NCI-H2029 treated with DMSO at 0.1 percent for 48 hours (cell line): ENCODE measurements at places on chromosomes 7 and 10.

GRCh38 chr7:1087465-1087814 lies 473 bp upstream of the GPER1 start:
- DNase-seq, result no peak

DNA sequence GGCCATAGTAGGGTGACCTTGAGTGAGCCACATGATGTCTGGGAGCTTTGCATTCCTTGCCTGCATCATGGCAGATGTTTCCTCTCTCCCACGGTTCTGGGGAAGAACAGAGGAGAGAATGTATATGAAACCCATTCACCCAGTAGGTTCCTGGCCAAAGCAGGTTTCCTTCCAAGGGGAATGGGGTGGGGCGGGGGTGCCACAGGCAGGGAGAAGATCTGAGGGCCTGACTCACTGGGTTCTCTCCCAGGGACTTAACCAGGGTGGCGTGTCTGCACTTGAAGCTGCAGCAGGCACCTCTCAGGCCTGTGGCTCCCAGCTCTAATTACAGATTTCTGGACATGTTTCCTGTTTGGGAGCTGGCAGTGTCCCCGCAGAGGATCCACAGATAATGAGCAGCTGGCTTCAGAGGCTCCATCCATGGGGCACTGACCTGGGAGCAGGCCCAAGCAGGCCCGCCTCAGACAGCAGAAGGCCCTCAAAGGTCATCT lies 50.2 kb upstream of the ZMIZ1 start:
- DNase-seq, result peak; percentile 3

GRCh38 chr7:99562114-99562784 lies 3.8 kb downstream of the ZNF655 start:
- no peak for DNase-seq

DNA sequence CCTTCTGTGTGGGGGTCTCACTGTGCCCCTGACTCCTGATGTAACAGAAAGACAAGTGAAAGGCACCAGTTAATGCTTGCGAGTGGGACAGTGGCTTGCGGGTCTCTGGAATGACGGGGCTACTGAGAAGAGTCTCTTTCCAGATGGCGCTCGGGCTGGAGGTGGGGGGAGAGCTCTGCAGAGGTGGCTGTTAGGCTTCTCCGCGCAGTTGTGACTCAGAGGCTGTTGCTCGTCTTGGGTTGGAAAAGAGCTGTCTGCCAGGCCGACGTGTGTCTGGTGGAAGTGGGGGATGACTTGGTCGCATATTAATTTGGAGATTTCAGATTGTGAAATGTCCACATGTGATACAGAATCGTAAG lies 27.9 kb upstream of the SH2B2 start:
- DNase-seq, result no peak

DNA sequence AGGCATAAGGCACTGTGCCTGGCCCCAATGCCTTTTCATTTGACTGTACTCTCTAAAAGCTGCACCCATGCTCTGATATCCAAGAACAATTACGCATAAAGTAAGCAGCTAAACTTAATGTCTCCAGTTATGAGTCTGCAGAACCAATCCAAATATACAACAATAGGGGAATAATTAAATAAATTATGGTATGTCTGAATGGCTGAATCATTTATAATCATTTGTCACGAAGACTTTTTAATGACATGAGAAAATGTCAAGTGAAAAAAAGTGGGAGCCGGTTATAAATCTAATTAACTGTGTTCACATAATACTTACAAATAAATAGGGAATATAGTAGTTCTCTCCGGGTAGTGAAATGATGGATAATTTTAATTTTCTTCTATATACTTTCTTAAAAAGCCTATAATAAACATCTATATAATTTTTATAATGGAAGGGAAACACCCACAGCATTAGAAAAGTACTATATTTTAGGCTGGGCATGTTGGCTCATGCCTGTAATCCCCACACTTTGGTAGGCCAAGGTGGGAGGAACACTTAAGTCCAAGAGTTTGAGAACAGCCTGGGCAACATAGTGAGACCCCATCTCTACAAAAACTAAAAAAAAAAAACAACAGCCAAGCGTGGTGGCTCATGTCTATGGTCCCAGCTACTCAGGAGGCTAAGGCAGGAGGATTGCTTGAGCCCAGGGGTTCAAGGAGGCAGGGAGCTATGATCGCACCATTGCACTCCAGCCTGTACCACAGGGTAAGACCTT lies 14.2 kb downstream of the SLC37A3 start:
- DNase-seq, result no peak

DNA sequence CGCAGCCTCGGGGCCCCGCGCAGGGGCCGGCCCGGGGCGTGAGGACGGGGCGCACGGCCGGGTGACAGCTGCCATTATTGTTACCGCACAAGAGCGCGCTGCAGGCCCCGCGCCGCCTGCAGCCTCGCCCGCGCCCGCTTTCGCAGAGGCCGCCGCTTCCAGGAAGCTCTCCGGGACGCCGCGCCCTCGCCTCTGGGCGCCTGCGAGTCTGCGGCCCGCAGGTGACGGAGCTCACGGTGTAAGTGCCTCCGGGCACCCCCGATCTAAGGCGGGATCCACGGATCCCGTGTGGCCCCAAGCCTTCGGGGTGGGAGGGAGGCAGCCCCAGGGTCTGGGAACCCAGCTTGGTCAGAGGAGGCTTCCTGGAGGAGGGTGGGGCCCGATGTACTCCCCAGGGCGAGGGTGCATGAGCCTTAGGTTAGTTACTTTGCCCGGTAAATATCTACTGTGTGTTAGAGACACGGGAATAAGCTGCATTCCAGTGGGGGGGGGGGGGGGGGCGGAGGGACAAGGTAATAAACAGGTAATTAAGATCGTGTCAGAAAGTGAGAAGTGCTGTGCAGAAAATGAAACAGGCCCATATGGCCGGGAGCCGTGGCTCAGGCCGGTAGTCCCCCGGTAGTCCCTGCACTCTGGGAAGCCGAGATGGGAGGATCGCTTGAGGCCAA lies 638 bp downstream of the IQCE start:
- no peak for DNase-seq

DNA sequence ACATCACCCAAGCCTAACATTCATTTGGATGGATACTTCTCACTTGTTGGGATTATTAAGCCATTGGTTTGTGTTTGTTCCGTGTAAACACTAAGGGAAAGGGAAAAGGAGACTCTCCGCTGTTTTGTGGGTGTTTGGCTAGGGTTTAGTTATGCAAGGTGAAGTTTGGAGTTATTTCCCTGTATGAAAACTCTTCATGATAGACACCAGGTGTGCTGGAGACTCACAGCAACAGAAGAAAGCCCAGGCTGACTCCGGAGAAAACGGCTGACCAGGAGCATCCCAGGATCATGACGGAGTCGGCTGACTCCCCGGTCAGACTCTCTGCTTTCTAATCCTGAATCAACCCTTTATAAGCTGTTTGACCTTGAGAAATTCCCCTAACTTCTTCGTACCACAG lies 94.1 kb upstream of the KLF6 start:
- no peak for DNase-seq

DNA sequence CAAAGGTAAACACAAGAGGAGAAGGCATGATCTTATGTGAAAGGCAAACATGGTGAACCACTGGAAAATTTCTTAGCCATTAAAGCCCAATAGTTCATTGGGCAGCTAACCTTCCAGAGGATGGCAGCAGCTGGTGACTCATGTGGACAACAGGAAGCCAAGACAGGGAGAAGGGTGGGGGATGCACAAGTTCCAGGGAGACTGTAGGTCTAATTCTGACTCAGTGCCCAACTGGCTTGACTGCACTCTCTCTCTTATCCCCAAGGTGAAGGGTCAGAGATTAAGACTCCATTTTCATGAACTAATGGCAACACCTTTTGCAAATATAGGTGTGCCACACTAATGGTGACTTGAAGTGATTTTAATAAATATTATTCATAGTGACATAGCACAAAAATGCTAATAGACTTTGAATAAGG lies 47.9 kb upstream of the SLC35B4 start:
- DNase-seq, result no peak

DNA sequence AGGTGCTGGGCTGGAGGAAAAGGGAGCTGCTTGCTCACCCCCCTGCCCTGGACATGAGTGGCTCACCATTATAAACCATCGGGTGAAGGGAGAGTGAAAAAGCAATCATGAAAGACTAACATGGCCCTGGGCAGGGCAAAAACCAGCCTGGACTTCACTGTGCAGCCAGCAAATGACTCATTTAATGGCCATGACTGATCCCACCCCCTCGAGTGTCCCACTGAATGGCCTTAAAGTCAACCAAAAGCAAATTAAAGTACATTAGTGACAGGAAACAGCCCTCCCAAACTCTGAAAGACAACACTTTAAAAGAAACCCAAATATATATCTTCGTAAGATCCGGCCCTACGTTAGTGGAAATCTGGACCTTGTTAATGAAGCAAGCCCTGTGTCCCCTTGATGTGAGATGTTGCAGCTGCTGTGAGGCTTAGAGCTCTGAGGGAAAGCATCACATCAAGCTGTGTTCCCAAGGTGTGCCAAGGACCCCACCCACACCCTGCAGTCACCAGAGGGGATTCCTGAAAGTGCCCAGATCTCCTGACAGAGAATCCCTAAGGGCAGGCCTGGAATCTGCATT lies 31.2 kb downstream of the ADCYAP1R1 start:
- DNase-seq, result no peak

DNA sequence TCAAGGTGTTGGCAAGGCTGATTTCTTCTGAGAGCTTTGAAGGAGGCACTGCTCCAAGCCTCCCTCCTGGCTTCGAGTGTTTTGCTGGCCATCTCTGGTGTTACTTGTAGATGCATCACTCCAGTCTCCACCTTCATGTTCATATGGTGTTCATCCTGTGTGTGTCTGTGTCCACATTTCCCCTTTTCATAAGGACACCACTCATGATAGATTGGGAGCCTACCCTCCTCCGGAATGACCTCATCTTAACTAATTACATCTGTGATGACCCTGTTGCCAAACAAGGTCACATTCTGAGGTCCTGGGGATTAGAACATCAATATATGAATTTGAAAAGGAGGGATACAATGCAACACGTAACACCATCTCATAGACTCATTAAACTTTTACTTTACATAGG lies 119.0 kb downstream of the CREB5 start:
- DNase-seq, result no peak

DNA sequence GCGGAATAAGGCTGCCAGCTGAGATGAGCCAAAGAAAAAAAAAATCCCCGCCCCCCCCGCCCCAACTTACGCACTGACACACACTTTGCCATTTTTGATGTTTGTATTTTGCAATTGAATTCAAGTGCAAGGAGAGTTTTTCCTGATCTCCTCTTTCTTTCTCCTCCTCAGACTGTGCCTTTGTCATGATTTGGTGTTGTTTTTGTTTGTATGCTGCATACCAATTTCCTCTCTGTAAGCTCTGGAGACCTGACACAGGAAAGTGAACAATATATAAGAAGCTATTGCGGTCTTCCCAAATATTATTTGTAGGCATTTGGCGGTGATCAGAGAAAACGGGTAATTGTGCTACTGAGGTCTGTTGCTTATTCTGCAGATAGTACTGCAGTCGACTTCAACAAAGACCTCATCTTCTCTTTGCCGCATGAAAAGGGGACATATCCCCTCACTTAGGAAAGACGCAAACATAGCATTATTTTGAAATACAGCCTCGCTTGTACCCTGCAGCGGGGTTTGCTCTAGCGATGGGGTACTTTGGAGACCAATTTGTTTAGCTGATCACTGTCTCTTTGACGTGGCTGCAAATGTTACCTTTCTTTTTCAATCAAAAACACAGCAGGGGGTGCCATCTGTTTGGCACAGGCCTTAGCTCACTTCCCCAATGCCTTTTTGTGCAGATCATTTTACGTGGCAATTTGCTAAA lies 206.6 kb downstream of the SKAP2 start:
- DNase-seq, result no peak

DNA sequence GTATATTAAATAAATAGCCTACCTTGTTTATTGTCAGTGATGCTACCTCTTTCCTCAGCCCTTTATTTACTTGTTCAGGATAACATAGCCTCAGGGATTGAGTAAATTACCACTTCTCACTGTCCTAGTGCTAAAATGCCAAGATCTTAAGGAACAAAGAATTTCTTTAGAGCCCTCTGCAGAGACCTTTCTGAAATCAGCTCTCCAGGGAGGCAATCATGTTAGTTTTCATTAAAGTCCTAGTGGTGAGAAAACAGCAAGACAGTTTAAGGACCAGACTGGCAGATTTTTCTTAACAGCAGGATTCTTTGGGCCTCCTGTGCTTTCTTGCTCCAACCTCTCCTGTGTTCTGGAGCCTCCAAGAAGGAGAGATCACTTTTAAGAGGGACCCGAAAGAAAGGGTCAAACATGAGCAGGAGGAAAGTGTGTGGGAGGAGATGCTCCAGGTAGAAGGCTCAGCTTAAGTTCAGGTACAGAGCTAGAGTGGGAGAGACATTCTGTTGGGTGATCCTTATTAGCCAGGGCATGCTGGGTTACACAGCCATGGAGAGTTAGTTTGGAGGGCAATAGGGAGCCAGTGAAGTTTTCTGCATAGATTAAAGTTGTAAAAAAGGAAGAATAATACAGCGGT lies 1.2 kb upstream of the PLCE1 start:
- DNase-seq, result no peak

GRCh38 chr7:5612695-5613094 lies 168.8 kb downstream of the RNF216 start:
- no peak for DNase-seq

- no peak for DNase-seq
Observed at GRCh38 chr10:89580243-89580642, 44.8 kb upstream of the SLC16A12 start.

DNA sequence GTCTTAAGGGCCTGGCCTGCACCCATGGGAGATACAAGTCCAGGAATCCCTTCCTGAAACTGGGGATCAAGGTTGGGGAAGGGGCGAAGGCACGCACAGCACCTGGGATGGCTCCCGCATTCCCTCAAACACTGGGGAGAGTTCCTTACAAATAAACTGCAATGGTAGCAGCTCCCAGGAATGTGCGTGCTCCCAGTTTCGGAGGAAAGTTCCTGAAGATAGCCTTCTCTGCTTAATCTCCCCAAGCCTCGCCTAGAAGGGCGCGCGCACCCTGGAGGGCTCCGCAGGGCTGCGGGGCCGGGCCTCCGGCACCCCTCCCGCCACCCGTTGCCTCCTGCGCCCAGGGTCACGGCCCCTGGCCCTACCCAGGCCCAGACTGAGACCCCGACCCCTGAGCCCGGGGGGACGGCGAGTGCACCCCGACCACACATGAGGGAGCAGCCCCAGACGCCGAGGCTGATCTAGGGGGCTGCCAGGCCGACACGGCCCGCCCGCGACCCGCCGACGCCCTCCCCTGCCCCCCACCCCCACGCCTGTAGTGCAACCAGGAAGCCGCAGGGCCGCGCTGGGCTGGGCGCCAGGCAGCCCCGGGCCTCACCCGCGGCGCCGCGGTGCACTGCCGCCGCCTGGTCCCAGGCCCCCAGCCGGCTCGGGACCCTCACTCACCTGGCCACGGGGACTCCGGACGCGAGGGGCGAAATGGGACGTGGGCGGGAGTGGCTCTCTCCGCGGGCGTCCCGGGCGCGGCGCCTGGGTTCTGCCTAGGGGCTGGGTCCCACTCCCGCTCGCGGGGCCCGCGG lies 460 bp downstream of the ANXA11 start:
- no peak for DNase-seq

GRCh38 chr10:75660823-75661222 lies 229.4 kb downstream of the LRMDA start:
- DNase-seq, result no peak

GRCh38 chr10:32054094-32054493 lies 2.1 kb downstream of the KIF5B start:
- DNase-seq, result no peak

- no peak for DNase-seq
Observed at GRCh38 chr7:152847386-152847908, 87.9 kb downstream of the ACTR3B start.

- no peak for DNase-seq
Observed at GRCh38 chr10:132861884-132862461, 76.0 kb upstream of the NKX6-2 start.
